T-cell (primary cell): ENCODE measurements at places on chromosomes 5 and 9. TPM values are rescaled to one million over a fixed set of nuclear protein-coding genes. Genes with fewer than 3 reads are reported as not detected.

Gene NUTM2F
- total RNA-seq, result not detected

Gene SCGB3A2
- not detected for total RNA-seq

Gene F2RL1
- 7.6 TPM for total RNA-seq

Gene SH3TC2
- total RNA-seq, result not detected

Gene SLC22A4
- not detected for total RNA-seq

Gene LCN1
- not detected for total RNA-seq

Gene TCF7
- 693 TPM for total RNA-seq

Gene TAL2
- not detected for total RNA-seq

Gene CCDC183
- 2.5 TPM for total RNA-seq

Gene TSPAN17
- total RNA-seq, result 30.0 TPM

Gene PCDHB5
- not detected for total RNA-seq

Gene COL15A1
- total RNA-seq, result not detected

Gene TXNDC15
- 25.5 TPM for total RNA-seq

Gene IL9
- total RNA-seq, result not detected

Gene CDC20B
- total RNA-seq, result not detected

Gene PTPRD
- total RNA-seq, result not detected

Gene MYMK
- not detected for total RNA-seq

Gene RPP25L
- total RNA-seq, result 9.3 TPM

- no peak for DNase-seq
Observed at GRCh38 chr9:37251452-37251851, 131.1 kb downstream of the ZCCHC7 start.

- DNase-seq, result no peak
Observed at GRCh38 chr5:151295138-151295537, 8.4 kb downstream of the SLC36A3 start.

DNA sequence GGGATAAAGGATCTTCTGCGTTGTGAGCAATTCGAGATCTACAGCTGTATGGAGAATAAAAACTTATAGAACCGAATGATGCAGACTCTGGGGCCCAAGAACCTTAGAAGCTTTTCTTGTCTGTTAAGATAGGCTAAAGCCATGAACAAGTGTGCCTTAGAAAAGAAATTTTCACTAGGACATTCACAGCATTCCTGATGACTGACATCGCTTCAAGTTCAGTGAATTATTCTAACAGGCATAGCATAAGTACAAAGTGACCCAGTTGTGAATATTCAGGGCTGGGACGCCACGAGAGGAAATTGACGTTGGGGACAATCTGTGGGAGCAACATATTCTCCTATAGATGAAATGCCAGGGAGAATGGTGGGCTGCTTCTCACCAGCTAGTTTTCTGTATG, 32.0 kb upstream of the PANK3 start:
- no peak for DNase-seq

- DNase-seq, result no peak
Observed at GRCh38 chr5:165457859-165458481, 1952.6 kb downstream of the MAT2B start.

DNA sequence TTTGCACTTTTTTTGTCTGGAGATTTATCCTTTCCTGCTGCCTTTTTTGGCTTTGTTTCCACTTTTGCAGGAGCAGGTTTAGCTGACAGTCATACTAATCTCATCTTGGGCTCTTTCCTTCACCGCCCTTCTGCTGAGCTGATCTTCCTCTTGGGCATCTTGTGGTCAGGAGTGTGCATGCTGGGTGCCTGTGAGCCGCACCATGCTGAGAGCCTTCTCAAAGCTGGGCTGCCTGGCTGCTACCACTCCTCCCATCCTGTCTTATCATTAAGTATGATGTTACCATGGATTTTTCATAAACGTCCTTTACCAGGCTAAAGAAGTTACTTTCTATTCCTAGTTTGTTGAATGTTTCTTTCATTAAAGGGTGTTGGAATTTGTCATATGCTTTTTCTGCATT, 49.5 kb upstream of the MCCC2 start:
- no peak for DNase-seq

GRCh38 chr5:9166202-9167112, 379.4 kb downstream of the SEMA5A start:
- no peak for DNase-seq

DNA sequence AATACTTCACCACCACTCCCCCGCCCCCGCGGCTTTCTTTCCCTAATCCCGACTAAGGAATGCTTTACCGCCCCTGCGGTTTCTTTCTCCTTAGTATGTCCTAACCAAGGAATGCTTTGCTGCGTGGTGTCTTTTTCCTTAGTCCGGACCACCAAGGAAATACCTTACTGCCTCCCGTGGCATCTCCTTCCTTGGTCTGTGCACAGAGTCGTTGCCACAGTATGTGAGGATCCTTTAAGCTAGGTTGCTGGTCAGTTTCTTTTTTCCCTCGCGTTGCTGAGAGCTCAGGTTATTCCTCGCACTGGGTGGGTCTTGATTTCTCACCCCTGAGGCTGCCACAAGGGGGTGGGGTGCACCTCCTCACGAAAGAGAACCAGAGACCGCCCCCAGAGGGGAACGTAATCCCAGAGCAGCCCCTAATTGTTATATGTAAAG, 309.4 kb downstream of the NR3C1 start:
- DNase-seq, result no peak

GRCh38 chr5:155316070-155316714, 302.6 kb downstream of the KIF4B start:
- no peak for DNase-seq

- no peak for DNase-seq
Observed at GRCh38 chr5:76689321-76690036, 26.4 kb upstream of the F2R start.

DNA sequence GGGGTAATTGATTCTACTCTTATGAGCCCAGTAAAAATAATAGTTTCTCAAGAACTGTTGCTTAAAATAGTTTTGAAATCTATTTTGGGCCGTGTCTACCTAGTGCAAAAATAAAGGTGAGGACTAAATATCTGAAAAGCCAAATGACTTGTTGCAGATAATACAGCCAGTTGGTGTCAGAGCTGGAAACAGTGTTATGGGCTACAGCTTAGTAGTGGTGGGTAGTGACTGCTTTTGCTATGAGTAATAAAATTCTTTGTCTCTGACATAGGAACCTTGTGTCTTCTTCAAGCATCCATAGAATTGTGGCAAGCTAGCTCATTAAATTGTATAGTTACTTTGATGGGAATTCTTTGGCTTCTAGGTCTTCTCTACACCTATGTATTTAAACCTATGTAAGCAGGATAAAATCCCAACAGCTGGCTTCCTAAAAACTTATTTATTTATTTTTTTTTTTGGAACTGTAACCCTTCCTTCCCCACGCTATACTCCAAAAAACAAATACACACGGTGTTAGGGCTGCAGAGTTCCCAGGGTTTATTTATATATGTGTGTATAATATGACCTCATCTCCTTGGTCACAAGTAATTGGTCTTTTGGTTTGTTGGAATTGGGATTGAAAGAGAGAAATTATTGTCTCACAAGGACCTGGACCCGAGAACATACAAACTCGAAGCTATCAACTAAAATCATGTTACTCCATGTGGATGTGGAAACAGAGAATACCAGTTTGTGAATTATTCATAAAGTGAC, 138.0 kb downstream of the NUDT12 start:
- DNase-seq, result no peak

GRCh38 chr5:77306531-77306930, 96.1 kb downstream of the PDE8B start:
- DNase-seq, result no peak

DNA sequence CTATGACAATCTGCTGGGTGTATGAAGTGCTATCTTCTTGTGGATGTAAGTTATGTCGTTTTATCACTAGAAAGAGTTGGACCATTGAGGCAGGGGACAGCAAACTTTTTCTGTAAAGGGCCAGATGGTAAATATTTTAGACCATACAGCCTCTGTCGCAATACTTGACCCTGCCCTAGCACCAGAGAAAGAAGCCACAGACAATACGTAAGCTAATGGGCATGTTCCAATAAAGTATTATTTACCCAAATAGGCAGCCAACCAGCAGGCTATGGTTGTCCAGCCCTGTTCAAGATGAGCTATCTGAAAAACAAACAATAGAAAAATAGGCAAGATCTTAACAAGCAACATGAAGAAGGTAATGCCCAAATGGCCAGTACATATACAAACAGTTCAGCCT, 36.4 kb downstream of the MTX3 start:
- no peak for DNase-seq

- no peak for DNase-seq
Observed at GRCh38 chr9:2740616-2741015, 23.3 kb downstream of the KCNV2 start.

GRCh38 chr5:154293219-154293618, 102.7 kb downstream of the GALNT10 start:
- DNase-seq, result no peak

- no peak for DNase-seq
Observed at GRCh38 chr9:93900971-93901861, 53.9 kb downstream of the BARX1 start.

DNA sequence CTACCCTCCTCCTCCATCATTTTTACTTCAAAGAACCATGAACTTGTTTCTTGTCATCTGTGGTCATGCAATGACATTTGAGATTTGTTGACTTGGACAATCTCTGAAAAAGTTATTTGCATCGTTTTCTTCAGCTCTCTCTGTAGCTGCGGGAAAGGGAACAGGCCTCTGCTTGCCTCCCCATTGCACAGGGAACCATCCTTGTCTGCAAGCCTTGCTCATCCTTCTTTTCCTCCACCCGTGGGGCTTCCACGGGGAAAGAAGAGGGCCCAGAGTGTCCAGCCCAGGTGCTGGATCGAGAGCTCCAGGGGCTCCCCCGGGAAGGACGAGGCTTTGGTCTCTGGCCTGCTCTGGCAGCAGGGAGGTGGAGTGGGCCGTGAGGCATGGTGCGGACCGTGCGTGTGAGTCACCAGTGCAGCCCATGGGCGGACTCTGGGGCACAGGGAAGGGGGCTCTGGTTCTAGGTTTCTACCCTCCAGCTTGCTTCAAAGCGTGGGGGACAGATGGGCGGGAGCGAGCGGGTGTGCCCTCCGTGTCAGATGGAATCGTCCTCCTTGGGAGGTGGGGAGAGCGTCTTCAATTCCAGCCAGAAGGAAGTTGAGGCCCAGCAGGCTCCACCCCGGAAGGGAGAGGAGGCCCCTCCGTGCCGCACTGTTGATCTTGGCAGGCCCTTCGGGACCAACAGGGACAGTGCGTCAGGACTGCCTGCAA, 6.0 kb upstream of the IRX4 start:
- no peak for DNase-seq

DNA sequence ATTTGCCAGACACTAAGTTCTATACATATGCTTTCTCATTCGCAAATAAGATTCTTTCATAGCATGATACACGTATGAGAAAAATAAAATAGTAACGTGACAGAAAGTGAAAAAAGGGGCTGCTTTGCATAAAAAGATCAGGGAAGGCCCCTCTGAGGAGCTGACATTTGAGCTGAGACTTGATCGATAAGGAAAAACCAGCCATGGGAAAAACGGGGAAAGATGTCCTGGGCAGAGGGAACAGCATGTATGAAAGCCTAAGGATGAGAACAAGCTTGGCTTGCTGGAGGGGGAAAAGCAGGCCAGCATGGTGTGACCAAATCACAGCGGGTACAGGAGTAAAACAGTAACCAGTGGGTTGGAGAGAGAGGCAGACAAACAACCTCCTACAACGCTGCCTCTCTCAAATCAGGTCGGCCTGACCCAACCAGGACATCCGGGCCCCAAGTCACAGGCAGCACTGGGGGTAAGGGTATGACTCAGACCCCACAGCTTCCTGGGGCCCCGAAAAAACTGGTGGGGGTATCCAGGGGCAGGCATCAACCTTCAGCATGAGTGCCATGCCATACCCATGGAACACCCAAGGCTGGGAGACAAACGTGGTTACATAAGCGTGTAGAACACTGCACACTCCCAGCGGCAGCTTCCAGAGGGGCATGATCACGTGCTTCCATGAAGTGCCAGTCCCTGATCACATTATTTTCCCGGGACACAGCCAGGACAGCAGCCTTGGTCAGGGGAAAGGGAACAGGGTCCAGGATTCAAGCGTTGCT, 2.2 kb downstream of the TNIP1 start:
- peak; percentile 47 for DNase-seq

- DNase-seq, result no peak
Observed at GRCh38 chr5:181039471-181039870, 595 bp upstream of the BTNL9 start.

GRCh38 chr5:8843771-8844170, 702.1 kb downstream of the SEMA5A start:
- DNase-seq, result no peak

DNA sequence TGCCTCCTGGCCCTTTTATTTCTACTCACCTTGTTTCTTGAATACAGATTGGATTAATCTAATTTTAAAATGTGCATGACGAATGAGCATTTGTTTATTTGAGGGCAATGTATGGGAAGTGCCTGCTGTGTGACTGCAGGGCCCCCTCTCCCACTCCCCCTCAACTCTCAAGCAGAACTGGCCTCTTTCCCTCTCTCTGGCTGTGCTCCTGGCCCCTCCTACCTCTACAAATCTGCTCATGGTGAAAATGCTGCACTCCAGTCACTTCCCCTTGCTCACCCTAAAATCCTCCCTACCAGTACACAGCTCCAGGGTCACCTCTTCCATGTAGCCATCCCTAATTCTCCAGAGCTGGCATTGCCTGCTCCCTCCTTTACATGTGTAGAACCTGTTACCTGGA, 17.2 kb upstream of the NDST1 start:
- no peak for DNase-seq

DNA sequence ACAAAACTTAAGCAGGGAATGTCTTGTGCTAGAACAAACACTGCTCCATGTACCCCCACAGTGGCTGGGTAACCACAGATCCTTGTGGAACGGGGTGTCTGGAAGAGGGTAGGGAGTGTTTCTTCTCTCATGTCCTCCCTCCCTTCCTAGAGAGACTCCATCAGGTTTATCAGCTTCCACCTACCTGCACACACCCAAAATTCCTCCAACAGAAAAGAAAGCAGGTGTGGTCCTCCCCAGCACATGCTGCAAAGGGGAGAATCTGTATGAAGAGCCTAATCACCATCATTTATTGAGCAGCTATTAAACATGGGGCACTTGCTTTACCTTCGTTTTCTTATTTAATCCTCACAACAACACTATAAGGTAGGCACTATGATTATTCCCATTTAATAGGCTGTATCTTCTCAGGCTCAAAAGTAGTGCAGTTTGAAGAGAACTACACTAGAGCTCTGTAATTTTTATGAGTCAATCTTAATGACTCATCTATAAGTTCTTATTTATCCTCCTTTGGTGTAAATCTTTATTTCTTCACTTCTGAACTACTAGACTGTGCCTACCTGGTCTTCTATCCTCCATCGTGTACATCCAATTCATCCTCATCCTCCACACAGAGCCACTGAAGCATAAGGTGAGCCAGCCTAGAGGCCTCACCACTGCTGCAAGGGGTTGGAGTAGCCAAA, 31.6 kb downstream of the C9orf40 start:
- no peak for DNase-seq

- no peak for DNase-seq
Observed at GRCh38 chr5:2913281-2913680, 161.8 kb upstream of the IRX2 start.

- DNase-seq, result no peak
Observed at GRCh38 chr9:38333047-38333446, 59.5 kb upstream of the ALDH1B1 start.

GRCh38 chr9:131477367-131477766, 25.4 kb upstream of the POMT1 start:
- DNase-seq, result no peak

- DNase-seq, result no peak
Observed at GRCh38 chr9:104068546-104068945, 25.6 kb upstream of the SMC2 start.

- no peak for DNase-seq
Observed at GRCh38 chr9:129811967-129812363, 9.0 kb downstream of the TOR1B start.
